ENCODE measurements at places on chromosomes 6 and 20.

DNA sequence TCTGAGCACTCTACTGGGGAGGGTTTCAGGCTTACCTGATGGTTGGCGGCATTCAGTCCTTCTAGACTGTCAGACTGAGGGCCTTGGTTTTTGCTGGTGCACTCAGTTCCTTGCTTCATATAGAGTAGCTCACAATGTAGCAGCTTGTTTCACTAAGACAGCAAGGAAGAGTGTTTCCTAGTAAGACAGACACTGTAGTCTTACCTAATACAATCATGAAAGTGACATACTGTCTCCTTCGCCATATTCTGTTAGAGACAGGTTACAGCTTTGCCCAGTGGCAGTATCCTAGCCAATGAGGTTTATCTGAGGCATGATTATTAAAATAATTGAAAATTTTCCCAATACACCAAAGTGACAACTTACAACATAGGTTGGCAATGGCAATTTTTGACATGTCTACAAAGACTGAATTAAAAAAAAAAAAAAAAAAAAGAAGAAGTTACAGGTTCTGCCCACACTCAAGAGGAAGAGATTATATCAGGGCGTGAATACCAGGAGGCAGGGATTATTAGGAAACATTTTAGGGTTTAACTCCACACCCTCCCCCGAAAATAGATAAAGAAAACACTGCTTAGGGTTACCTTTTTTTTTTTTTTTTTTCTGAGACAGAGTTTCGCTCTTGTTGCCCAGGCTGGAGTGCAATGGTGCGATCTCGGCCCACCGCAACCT lies 66.8 kb downstream of the SCAND1 start:
- DNase-seq: no peak

GRCh38 chr20:2006452-2007361 lies 12.8 kb upstream of the PDYN start:
- peak; percentile 61 for DNase-seq

DNA sequence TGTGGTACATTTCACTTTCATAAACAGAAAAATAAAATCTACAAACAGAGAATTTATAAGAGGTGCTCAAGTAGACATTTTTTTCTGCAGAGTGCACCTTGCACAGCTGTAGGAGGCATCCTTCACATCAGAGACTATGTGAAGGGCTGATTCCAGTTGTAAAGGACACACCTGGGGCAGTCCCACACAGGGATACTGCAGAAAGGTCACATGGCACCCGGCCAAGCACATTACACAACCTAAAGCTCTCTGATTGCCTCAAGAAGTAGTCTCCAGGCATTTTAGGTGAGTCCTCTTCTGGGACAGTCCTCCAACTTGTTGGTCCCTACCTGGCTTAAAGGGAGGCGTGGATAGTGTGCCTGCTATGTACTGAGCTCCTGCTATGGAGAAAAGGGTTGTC lies 502.9 kb upstream of the NOX3 start:
- DNase-seq: no peak

- peak; percentile 31 for DNase-seq
Measured at GRCh38 chr6:33761922-33762629, 15.4 kb upstream of the IP6K3 start.

DNA sequence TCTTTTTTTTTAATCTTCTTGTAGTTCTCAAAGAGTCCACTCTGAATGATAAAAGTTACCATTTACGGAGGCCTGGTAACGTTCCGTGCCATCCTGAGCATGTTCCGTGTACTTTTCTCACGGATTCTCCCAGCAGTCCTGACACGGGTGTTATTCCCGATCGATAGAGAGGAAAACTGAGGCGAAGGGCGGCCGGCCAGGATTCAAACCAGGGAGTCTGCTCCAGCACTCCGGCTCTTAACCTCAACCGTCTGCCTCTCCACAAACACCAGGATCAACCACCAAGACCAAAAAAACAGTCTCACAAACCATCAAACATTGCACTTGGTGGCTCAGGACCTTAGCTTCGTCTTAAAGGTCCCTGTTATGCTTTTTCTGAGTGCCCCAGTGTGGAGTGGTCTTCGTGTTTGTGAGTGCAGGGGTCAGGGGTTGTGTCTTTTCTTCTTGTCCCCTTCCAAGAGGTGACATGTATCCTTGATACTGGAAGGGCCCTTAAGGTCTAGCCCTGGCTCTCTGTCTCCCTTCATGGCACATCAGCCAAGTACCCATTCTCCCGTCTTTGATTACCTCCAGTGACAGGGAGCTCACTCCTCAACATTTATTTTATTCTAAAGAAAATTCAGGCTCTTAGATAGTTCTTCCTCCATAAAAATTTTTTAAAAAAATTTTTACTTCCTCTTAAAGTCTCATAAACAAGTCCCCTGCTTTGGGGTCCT lies 35.1 kb downstream of the SRC start:
- DNase-seq: no peak

DNA sequence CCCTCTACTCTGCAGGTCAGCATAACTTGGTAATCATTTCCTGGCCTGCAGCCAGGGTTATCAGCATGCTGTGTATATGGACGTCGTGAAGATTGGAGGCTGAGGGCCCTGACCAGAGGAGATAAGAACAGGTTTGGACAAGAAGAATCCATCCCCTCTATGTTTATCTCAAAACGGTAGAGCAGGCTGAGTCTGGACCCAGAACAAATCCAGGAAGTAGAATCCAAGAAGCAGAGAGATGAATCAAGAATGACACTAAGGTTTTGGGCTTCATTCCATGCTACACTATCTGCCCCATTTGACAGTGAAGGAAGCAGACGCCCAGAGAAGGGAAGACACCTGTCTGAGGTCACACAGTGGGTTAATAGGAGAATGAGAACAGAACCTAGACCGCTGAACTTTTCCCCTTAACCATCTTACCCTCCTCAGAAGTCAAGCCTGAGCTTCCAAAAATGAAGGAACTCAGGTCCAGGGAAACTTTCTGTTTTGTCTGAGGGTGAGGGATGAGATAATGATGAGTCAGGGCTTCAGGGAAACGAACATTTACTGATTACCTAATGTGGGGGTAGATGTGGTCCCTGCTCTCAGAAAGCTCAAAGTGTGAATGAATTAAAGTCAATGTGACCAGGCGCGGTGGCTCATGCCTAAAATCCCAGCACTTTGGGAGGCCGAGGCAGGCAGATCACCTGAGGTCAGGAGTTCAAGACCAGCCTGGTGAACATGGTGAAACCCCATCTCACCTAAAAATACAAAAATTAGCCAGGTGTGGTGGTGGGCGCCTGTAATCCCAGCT lies 9.4 kb upstream of the COMMD7 start:
- DNase-seq: no peak

DNA sequence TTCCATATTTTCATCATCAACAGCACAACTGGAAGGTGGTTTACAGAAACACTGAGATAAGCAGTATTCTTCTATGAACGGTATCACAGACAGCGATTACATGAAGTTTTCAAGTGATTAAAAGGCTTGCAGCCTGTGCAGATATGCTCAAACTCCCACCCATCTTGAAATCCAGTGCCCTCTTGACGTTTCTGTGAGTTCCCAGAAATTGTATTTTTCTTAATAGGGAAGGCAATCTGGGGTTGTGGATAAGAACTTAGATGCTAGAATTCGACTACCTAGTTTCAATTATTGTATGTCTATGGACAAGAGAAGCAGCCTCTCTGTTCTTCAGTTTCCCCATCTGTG lies 290.3 kb downstream of the ZNF217 start:
- DNase-seq: no peak

DNA sequence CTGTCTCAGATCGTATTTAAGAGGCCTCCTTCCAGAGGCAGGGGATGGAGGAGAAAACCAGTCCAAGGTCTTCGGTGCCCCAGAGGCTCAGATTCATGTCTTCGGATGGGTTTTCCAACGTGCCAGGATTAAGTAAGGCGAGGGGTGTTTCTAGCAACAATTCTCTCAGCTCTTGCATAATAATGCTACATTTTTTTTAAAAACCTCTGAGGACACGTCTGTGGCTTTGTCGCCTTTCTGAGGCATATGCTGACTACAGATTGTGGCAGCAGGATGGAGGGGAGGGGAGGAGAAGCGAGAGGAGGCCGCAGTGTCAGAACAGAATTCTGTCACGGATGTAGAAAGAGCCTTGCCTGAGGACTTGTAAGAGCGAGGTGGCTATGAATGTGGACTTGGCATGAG lies 17.7 kb upstream of the CCDC167 start:
- DNase-seq: no peak

DNA sequence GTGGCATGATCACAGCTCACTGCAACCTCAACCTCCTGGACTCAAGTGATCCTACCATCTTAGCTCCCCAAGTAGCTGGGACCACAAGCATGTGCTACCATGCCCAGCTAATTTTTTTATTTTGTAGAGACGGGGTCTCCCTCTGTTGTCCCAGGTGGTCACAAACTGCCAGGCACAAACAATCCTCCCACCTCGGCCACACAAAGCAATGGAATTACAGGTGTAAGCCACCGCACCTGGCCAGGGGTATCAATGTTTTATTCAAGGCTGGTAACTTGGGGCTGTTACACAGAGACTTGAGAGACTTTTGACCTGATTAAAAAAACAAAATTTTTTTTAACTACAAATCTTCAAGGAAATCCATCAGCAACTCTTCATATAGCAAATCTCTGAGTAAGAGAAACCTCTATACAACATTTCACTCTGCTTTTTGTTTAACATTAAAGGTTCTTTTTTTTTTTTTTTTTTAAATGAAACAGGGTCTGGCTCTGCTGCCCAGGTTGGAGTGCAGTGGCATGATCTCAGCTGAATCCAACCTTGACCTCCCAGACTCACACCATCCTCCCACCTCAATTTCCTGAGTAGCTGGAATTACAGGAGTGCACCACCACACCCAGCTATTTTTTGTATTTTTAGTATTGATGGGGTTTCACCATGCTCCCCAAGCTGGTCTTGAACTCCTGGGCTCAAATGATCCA lies 5.9 kb downstream of the EIF2S2 start:
- no peak for DNase-seq

GRCh38 chr20:63056236-63057170 lies 49.7 kb upstream of the BHLHE23 start:
- DNase-seq: peak; percentile 40

DNA sequence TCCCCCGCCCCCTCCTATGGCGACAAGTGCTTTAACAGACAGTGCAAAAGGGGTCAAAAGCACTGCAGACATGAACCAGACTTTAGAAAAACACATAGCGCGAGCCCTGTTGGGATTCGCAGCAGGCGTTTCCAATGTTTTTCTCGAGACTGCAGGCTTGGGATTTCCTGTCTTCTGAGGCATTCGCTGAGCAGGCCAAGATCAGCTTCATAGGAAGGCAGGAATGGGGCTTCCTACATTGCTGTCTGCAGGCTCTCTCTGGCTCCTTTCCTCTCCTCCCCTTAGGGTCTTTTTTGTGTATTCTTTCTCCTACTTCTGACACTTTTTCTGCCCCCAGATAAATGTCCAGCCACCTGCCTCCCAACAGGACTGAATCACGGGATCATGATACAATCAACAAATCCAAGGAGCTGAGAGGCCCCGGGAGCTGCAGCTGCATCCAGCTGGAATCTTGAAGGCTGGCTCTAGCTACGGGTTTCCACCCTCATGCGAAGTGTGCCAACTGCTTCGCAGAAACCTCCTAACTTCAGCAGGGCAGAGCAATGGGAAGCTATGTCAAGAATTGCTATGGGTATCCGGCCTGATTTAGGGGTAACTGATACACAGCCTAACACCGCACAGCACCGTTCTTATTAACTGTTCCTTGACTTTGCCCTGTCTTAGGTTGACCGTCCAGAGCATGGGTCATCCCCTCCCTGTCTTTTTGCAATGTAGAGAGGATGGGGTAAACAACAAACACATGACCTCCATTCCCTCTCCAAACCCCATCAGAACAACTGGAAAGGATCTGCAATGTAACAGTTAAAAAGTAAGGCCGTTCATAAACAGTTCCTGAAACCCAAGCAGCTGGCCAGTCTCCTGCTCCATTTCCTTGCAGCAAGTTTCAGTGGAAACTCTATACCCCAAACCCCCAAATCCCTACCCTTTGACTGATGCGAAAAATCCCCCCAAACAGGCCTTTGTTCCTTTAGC lies 31.5 kb downstream of the SNX5 start:
- DNase-seq: no peak

GRCh38 chr6:136798044-136798443 lies 5.8 kb upstream of the MAP3K5 start:
- no peak for DNase-seq

GRCh38 chr6:76682842-76683241 lies 610.4 kb upstream of the IMPG1 start:
- DNase-seq: peak; percentile 5

GRCh38 chr6:83167726-83168278 lies 25.3 kb downstream of the PGM3 start:
- DNase-seq: no peak

DNA sequence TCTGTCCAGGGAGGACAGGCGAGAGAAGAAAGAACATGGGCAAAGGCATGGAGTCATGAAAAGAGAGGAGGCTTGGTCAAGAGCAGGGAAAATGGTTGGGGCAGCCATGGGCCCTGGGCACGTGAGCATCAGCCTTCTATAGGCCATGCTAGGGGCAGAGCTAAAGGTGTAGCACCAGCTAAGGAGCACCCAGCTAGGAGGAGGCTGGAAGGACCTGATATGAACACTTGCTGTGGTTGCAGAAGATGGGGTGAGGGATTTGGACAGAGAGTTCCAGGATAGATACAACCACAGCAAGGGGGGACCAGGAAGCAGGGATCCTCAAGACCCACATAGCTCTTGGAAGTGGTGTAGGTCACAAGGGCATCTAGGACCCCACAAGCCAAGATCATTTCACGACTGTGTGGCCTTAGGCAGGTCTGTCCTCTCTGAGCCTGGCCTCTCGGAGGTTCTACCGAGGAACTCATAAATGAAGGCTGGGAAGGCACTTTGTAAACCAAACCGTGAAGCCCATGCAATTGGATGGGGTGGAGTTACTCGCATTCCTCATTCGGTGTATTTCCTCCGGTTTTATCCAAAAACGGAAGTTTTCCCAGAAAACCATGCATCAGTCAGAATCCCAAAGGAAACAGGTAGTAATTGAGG lies 74.0 kb upstream of the TOP1 start:
- no peak for DNase-seq

DNA sequence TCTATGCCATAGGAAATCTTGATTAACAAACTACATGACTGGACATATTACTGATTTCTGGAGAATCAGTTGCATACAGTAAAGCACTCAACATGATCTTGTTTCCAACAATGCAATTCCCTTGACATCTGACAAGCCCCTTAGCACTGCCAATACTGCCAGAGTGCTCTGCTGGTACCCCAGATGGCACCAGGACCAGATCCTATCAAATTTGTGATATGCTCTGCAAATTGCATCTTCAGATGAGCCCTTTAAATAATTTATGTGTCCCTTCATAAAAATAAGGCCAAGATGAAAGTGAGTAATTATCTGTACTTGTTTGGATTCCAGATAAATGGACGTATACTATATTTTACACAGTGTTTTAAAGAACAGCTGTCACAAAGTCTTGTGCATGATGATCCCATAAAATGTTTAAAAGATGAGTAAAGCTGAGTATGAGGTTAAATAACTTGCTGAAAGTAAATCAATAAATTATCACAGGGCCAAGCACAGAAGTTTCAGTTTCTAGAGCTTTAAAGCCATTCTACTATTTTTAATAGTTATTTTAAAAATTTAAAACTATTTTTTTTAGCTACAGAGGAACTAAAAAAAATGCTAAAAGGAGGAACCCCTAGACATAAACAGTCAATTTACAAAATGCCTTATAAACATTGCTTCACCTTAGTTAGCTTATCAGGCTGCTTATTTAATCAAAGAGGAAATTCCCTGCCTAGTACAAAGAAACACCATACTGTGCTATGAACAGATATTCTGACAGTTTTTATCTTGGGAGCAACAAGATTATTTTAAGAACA lies 42.1 kb downstream of the NUDT3 start:
- DNase-seq: no peak
